Breast epithelium (tissue), 4 donors: ENCODE measurements at places on chromosomes 3 and 15.

- no peak for DNase-seq
Observed at GRCh38 chr3:150887031-150887430, 18.2 kb downstream of the MINDY4B start.

- DNase-seq: no peak
Observed at GRCh38 chr3:170565495-170565894, 20.4 kb downstream of the SLC7A14 start.

DNA sequence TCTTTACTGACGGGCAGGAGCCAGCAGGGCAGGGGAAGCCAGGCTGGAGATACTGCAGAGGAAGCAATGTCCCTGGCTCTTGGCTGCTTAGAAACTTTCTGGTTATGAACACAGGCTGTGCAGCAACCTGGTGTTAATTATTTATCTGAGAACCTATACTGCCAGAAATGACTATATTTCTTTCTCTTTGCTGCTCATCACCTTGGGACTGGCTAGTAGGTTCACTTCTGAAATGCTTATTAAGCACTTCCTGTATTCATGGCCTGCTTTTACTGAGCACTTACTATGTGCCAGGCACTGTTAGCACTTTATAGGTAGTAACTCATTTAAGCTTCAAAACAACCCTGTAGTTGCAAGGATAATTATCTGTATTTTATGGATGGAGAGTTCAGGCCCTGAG lies 57.6 kb downstream of the RAB11A start:
- DNase-seq: no peak

DNA sequence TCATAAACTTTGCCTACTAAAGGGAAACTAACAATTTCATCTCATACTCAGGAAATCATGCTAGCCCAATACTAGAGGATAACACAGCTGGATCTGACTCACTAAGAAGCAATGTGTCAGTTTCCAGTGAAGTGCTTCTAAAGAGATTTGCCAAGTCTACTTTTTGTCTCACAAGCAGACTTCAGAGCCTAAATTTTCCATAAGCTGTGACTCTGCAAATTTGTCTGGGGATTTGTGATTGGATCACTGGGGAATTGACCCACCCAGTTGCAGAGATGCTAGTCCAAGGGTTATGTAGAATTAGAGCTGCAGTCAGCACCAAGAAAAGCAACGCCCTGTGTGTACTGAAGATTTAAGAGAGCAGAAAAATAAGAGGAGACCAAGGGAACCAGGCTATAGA lies 647.1 kb downstream of the NTRK3 start:
- no peak for DNase-seq

DNA sequence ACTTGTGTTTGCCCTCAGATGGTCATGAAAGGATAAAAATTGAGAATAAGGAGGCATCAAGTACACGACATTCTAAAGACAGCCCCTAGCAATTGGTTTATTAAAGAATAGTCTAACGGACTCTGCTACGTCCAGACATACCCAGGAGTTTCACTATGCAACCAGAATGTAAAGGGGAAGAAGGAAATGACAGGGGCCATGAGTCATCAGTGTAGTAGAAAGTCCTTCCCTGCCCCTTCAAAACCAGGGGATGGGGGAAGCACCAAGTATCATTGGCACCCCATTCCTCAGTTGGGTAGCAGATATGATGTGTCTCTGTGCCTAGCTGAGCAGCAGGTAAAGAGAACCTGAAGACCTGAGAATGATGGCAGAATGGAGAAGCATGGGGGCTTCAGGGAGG lies 367.4 kb downstream of the IL20RB start:
- DNase-seq: no peak

- DNase-seq: no peak
Observed at GRCh38 chr15:41301587-41301986, 30.8 kb downstream of the OIP5 start.

GRCh38 chr3:66487465-66487864 lies 13.4 kb downstream of the LRIG1 start:
- no peak for DNase-seq

GRCh38 chr15:96066852-96067495 lies 263.5 kb upstream of the NR2F2 start:
- no peak for DNase-seq

DNA sequence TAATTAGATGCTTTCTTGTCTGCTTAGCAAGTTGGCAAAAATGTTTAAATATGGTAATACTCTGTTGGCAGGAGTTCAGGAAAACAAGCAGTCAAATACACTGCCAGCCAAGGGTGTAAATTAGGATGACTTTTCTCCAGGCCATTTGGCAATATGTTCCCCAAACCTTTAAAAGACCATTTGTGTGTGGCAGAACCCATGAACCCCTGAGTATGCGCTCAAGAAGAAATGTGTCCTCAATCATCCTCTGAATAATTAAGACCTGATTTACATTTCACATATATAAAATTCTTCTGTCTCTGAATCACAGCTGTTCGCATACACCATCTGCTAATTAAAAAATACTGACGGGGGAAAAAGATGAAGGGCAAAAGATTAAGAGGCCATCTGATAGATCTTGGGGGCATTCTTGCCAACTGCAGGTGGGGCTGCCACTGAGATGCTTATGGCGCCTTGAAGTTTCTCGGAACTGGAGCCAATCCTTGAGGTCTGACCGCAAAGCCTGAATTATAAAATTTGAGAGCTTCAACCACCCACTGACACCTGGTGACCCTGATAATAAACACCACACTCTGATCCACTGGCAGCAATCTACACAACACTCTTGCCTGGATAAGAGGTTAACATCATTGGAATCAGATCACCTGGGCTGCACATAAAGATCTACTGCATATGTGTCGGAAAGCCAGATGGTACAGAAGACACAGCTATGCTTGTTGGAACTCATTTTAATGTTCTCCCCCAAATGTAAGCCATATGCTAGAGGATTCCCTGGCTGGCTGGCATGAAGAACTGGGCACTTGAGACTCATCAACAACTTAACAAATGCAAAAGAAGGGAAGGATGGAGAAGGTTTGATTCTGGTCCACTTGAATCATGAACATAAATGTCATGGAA lies 190.6 kb downstream of the OSBPL10 start:
- no peak for DNase-seq

- no peak for DNase-seq
Observed at GRCh38 chr15:40450047-40450446, 9.3 kb downstream of the BAHD1 start.

GRCh38 chr3:142240708-142241107 lies 15.3 kb upstream of the GK5 start:
- DNase-seq: no peak

- DNase-seq: no peak
Observed at GRCh38 chr3:16181361-16181760, 6.9 kb downstream of the GALNT15 start.

- DNase-seq: no peak
Observed at GRCh38 chr3:103601666-103602065, 1166.9 kb downstream of the ZPLD1 start.

- no peak for DNase-seq
Observed at GRCh38 chr3:97658668-97659285, 105.8 kb upstream of the ARL6 start.

- no peak for DNase-seq
Observed at GRCh38 chr3:385151-385550, 188.6 kb downstream of the CHL1 start.

GRCh38 chr15:38722236-38722635 lies 157.6 kb upstream of the RASGRP1 start:
- DNase-seq: no peak

DNA sequence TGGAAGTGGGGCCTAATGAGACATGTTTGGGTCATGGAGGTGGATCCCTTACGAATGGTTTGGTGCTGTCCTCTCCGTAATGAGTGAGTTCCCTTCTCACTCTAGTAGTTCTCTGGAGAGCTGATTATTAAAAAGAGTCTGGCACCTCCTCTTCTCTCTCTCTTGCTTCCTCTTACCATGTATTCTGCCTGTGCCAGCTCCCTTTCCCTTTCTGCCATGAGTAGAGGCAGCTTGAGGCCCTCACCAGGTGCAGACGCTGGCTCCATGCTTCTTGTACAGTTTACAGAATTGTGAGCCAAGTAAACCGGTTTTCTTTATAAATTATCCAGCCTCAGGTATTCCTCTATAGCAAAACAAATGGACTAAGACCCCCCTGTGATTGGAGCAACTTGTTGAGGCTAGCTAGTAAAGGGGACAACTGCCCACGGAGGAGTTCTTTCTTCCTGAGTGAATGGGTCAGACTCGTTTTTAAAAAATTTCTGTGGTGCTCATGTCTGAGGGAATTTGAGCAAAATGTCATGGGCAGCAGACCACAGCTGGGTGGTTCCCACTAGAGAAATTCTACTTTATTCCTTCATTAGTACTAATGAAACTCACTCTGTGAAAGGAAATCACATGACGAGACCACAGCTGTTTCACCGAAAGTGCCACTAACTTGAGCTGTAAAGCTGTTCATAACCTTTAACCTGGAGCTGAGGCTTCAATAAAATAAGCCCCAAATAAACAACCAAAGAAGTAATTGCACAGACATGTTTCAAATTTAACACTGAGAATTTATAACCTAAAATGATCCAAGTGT lies 210.0 kb downstream of the NFKBIZ start:
- no peak for DNase-seq

- peak; percentile 53 for DNase-seq
Observed at GRCh38 chr3:40309925-40310695, 603 bp downstream of the EIF1B start.

GRCh38 chr3:66386925-66387650 lies 113.7 kb downstream of the LRIG1 start:
- DNase-seq: no peak

DNA sequence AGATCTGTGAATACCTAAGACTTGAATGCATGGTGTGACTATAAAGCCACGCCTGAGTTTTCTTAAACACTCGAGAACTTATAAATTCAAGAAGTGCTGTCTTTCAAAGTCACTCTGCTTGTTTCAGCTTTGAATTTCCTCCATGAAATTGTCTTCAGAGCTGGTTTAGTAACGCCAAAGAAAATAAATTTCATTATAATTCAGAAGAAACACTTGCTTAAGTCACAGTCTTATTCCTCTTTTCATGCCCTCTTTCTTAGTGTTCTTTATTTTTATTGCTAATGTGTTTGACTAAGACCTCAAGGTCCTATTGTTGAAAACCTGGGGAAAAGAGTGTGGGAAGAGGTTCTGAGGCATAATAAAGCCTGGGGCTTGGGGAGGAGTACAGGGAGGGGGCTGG lies 3.3 kb upstream of the RCN2 start:
- no peak for DNase-seq

- DNase-seq: no peak
Observed at GRCh38 chr15:84079885-84080777, 155.4 kb upstream of the GOLGA6L4 start.

DNA sequence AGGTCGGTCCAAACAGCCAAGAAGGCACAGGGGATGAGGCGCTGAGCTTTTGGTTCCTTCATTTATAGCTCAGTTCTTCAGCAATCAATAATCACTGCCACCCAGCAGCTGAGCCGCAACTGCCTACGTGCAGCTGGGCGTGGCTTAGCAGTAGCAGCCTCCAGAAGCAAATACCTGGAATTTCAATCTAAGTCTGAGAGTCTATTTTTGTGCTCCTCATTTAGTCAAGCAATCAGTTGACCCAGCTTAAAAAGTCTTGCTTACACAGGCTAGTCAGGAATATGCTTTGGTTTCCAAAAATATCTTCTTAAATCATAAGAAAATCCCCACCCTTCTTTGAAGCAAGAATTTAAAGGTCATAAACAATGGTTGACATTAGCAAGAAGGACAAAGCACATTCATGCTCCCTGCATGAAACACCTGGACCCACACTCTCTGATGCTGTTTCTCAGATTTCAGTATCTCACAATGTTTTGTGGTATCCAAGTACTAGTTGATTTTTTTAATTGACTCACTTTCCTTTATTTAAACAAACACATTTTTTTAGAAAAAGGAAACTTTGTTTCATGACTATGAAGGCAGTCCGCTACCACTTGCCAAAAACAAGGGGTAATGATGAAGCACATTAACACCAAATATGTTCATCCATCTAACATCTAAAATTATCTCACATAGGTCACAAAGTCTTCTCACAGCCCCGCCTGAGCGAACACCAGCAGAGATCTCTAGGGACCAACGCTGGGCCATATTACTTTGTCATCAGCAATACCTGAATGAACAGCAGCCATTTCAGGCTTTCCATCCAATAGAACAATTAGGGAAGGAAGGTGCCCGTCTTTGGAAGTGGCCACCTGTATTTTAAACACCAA lies 106.1 kb downstream of the OXNAD1 start:
- no peak for DNase-seq

DNA sequence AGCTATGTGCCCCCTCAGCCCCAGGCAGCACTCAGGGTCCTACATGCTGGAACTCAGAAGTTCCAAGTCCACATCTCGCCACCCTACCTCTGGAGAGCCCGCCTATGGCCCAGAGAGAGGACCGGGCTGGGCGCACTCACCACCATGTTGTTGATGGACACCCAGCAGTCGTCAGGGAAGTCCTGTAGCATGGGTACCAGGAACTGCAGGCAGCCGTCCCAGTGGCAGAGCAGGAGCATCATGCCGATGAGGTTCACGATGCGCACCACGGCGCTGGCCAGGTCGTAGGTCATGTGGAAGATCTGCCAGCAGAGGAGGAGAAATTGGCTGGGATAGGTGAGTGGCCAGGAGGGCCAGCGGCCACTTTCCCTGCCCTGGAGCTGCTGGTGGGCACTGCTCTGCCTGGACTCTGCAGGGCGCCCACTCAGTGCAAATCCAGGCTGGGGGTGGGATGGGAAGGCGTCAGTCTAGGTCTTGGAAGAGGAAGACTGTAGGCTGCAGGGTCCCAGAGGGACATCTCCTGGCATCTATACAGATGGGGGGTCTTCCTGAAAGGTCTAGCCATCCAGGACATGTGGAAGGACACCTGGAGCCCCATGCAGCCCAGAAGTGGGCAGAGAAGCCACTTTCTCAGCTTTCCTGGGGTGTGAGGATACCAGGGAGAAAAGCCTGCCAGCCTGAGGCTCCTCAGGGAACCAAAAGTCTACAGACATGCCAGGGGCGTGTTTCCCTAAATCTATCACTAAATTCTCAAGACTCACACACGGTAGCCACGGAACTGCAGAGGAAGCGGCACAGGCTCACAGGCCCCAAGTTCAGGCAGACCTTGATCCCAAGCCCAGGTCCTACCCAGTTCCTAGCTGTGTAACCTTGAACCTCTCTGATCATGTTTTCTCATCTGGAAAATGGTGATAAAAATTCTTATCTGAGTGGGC lies 36.5 kb downstream of the HCN4 start:
- no peak for DNase-seq

DNA sequence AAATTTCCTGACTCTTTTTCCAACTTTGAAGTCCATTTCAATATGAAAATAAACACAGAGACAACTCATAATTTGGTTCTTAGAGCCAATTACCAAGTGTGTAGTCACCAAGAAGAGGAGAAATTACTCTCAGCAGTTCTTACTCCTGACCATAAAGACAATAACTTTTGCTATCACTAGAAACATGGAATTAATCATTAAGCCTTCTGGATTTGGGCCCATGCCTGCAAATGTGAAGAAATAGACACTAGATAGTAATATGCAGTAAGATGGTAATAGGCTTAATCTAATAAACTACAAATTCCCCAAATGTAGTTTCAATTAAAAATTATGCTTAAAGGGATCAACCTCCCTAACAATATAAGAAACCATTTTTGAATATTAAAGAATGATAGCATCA lies 185.1 kb upstream of the AGTR1 start:
- DNase-seq: no peak

- DNase-seq: no peak
Observed at GRCh38 chr15:29939404-29939803, 117.1 kb upstream of the TJP1 start.

GRCh38 chr3:128080323-128081080 lies 28.3 kb downstream of the SEC61A1 start:
- DNase-seq: no peak

- DNase-seq: no peak
Observed at GRCh38 chr15:99201408-99202175, 47.8 kb downstream of the TTC23 start.

GRCh38 chr3:44561076-44561475 lies 6.1 kb downstream of the ZKSCAN7 start:
- no peak for DNase-seq

- DNase-seq: no peak
Observed at GRCh38 chr3:141782386-141782932, 19.3 kb downstream of the GRK7 start.
